H4 (cell line): ENCODE measurements at places on chromosomes 4 and X. TPM values are rescaled to one million over a fixed set of nuclear protein-coding genes. Genes with fewer than 3 reads are reported as not detected.
A peak's percentile ranks its signal among the peaks of the same experiment; 100 is the strongest.

GRCh38 chrX:10582215-10582733 is 38.1 kb downstream of the MID1 start:
- DNase-seq = no peak

- DNase-seq = no peak
These were observed 10.6 kb downstream of the TSPAN6 start for GRCh38 chrX:100625985-100626491.

GRIA3 gene
- 0.06 TPM in 1 of 2 replicates, not detected in the other for total RNA-seq

GRCh38 chr4:18444206-18444605 is 422.7 kb upstream of the LCORL start:
- DNase-seq = no peak

MTNR1A gene
- total RNA-seq = 0.33 TPM in 1 of 2 replicates, not detected in the other

ZNF827 gene
- total RNA-seq = 5.2 and 6.7 TPM in 2 replicates

MGARP gene
- 0.72 TPM in 1 of 2 replicates, not detected in the other for total RNA-seq

DNA sequence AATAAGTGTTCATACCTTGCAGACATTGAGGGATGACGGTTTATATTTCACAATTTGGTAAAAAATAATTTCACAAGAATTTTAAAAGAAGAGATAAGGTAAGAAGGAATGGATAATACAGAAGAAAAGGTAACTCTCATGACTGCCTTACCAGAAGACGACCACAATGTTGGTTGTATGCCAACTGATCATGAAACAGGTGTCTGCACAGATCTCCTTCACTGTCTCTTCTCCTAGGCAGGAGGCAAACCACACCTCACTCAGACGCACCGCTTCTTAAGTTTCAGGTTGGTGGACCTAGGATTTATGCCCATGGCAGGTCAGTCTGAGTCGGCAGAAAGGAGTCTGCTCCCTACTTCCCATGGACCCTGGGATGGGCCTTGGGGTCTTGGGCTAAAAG is 177.2 kb downstream of the VSIG4 start:
- DNase-seq = no peak

FGFR3 gene
- total RNA-seq = 1.7 and 2.1 TPM in 2 replicates

AR gene
- 6.5 and 7.6 TPM in 2 replicates for total RNA-seq

ETDB gene
- total RNA-seq = not detected in 2 replicates

PRSS12 gene
- total RNA-seq = 6.7 and 12.2 TPM in 2 replicates

GRCh38 chr4:41989994-41990364 is 351 bp upstream of the SLC30A9 start:
- DNase-seq = no peak

DNA sequence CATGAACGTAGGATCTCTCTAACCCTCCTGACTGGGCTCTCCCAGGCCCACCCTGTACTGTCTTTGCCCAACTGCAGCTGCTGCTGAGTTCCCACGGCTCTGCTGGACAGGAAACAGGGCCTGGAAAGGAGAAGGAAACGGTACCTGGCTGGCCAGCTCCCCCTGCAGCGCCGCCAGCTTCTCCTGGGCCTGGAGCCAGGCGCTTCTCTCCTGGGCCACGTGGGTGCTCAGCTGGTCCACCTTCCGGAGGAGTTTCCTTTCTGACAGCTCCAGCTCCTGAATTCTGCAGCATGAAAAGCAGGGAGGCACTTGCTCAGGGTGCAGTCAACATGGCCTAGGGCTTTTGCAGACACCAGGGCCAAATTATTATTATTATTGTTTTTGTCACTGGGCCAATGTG is 6.5 kb downstream of the C4orf50 start:
- peak; percentile 42 for DNase-seq

- DNase-seq = no peak
These were observed 42.7 kb downstream of the GATB start for GRCh38 chr4:151717909-151718628.

DNA sequence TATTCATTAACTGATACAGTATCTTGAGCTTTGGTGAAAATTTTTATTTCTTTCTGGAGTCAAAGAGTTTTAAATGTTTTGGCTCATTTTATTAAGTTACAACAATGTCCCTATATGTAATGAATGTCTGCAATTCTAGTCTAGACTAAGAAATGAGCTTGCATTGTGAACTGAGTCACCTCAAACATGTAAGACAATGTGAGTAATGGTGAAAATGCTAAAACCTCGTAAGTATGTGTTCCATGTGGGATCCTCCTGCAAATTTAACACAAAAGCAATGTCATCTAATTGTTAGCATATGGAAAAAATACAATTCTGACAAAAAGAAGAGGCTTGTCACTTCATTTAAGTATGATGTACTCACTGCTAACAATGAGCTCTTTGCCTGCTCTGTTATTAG is 480.5 kb upstream of the FSTL5 start:
- no peak for DNase-seq

PLXNB3 gene
- total RNA-seq = 0.60 and 1.6 TPM in 2 replicates

NKX3-2 gene
- total RNA-seq = 0.04 and 0.66 TPM in 2 replicates

DNA sequence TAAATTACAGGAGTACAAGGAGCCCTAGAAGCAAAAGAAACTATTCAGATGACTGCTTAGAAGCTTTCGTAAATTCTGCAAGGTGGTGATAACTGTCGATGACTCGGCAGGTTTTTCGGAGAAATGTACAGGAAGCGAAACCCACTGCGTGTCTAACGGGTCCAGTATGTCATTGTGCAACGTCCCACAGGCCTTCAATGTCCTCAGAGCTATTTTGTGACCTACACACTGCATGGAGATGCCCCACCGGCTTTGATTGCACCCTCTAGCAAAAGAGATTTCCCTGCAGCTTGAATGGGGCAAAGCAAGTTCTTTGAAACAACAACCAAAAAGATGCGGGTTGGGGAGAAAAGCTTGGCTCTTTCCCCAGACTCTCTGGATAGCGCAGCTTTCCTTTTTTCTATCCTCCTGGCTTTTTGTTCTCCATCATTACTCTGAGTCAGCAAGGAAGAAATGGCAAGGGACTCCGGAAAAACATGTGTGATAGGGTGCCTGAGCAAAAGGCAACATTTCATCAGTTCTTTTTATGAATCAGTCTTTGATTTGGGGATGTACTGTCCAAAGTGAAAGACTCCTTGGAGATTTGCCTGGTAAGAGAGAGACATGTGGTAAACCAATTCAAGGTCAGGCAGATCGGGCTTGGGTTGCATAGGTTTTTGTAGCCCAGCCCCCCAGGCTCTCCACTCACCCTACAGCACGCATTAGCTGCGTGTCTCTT is 112.0 kb upstream of the TBL1X start:
- peak; percentile 61 for DNase-seq

TCP11X2 gene
- 1.3 TPM in 1 of 2 replicates, not detected in the other for total RNA-seq

PDHA2 gene
- total RNA-seq = not detected in 2 replicates

- peak; percentile 52 for DNase-seq
These were observed 109.6 kb upstream of the NDP start for GRCh38 chrX:44082829-44083228.

L1CAM gene
- total RNA-seq = 7.9 and 9.7 TPM in 2 replicates

TMSB15C gene
- total RNA-seq = 2.2 and 3.5 TPM in 2 replicates

DNA sequence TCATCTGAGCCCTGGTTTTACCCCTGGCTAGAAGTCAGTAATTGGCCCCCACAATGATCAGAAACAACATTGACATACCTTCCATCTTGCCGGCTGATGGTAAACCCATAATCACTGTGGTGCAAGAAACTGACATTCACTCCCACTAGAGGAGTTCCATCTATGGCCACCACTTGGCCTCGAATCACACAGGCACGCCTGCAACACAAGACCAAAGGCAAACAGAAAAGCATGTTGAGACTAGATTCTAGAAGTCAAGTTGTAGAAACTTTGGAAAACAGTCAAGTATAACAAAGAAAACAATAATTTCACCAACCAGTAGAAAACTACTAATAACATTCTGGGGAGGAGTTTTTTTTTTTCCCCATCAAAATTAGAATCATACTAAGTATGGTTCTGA is 183.4 kb downstream of the SH2D1A start:
- no peak for DNase-seq

DNA sequence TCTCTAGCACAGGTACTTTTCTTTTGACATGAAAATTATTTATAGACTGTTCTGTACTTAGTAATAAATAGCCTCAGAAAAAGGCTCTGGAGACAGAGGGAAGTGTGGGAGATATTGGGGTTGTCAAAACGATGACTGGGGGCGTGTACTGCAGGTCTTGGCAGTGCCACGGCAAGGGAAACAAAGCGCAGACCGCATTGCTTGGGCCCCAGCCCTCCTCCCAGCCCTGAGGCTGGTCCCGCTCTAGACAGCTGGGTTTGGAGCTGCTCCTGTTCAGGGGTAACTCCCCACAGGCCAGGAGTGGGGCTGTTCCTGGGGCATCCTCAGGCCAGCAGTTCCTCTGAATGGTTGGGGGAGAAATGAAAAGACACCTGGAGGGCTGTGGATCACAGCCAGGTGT is 131.7 kb downstream of the RASL11B start:
- DNase-seq = no peak

DNA sequence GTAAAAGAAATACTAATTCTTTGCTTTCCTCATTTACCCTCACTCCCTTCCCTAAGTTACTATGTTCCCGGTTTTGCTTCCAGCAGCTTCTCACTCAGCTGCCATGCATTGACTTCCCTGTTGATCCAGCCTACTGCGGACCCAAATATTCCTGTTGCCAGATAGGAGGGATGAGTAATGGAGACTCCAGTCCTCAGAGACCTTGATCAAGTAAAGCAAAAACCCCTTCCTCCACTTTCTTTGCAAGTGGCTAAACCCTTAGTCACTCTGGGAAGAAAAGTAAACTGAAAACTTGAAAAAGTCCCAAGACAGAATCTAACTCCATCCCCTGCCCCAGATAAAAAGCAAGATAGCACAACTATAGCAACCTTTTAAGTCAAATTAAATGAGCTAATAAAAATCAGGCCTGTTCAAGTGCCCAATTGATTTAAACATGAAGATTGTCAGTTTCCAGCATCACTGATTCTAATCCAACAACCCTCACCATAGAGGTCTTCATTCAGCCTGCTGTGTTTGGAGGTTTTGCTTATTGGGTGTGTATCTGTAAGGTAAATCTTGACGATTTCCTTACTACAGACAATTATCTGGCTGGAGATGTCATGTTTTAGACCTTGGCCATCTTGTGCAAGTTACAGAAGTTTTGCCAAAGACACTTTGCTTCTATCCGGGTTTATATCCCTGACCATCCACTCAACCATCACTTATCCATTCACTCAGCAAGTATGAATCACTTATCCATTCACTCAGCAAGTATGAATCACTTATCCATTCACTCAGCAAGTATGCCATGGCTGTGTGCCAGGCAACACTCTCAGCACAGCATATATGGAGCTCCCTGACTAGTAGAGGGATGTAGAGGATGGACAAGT is 17.6 kb downstream of the FGFBP1 start:
- peak; percentile 88 for DNase-seq

DNA sequence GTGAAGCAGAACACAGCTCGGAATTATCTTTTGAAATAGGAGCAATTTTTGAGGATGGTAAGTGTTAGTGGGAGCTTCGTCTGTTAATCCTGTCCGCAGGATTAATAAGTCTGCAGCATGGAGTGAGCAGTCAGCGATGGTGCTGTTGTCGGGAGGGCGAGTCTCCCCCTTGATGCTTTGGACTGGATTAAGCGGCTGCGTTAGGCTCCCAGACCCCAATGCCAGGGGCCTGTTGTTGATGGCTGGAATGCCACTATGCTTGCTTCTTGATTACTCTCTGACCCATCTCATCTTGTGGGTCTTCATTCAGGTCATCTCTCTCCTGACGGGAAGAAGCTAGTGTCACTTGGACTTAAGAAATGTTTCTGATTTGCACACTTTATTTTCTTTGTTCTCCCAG is 332.6 kb downstream of the ARHGAP10 start:
- no peak for DNase-seq

- no peak for DNase-seq
These were observed 26.7 kb downstream of the PNMA6E start for GRCh38 chrX:153374426-153374825.

- no peak for DNase-seq
These were observed 41.9 kb downstream of the WWC2 start for GRCh38 chr4:183140911-183141320.

DNA sequence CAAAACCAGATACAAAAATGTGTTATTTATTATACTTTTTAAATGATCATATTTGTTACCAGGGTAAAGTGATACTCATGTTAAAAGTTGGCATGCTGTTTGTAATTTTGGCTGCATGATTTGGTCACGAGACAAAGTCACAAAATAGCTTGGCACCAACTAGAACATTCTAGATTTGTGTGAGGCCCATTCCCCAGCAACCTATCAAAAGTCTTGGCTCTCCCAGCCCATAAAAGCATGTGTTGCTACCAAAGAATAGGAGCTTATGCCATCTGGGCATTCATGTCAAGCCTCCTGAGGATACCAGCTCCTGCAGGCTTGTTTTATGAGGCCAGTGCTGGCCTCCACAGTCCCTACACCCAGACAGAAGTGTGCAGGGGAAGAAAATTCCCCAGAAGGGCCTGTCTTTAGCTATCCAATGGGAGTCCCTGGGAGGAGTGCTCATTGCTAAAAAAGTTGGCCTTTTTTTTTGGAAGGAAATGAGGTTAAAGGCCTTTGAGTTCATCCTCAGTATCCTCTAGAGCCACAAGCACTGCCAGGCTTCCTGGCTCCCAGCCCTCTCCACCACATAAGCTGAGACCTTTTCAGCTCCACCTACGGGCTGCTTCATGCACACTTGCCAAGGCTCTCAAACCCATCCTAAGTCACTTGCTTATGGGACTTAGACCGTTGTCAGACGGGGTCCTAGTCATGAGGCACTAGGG is 211.9 kb upstream of the EOLA2 start:
- DNase-seq = no peak

DNA sequence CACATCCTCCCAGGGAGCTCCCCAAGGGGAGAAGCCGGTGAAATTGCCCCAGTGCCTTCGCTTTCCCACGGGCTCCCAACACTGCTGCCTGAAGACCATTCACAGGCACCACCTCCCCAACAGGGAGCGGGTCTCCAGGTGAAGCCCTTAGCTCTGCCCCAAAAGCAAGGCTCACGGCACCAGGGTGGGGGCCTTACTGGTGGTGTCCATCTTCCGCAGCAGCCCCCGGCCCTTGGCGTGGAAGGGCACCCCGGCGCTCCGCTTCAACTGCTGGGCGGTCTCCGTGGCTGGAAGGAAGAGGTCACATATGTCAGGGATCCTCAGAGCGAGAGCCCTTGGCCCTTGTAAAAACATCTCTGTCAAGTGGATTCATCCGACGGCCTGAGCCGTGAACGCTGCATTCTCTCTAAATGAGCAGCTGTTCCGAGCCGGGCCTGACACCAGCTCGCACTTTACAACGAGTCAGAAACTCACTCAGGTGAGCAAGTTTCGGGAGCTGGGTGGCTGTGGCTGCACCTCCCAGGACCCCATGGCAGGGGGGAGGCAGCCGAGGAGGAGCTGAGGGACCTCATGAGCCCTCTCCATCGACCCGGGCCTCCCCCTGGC is 20.9 kb downstream of the NELFA start:
- no peak for DNase-seq

DNA sequence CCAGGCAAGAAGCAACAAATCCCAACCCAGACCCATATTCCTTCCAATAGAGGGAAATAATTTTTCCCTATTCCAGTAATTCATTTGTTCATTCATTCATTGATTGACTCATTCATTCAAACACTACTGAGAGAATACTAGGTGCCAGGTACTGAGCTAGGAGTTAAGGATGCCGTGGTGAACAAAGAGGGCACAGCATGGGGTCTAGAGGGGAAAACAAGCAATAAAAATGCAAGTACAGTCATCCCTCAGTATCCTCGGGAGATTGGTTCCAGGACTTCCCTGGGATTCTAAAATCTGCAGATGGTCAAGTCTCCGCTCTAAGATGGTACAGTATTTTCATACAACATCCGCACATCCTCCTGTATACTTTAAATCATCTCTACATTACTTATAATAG is 18.7 kb downstream of the RASGEF1B start:
- DNase-seq = no peak
